ENCODE measurements at places on chromosomes 2 and 18. TPM values are rescaled to one million over a fixed set of nuclear protein-coding genes. Genes with fewer than 3 reads are reported as not detected.

DNA sequence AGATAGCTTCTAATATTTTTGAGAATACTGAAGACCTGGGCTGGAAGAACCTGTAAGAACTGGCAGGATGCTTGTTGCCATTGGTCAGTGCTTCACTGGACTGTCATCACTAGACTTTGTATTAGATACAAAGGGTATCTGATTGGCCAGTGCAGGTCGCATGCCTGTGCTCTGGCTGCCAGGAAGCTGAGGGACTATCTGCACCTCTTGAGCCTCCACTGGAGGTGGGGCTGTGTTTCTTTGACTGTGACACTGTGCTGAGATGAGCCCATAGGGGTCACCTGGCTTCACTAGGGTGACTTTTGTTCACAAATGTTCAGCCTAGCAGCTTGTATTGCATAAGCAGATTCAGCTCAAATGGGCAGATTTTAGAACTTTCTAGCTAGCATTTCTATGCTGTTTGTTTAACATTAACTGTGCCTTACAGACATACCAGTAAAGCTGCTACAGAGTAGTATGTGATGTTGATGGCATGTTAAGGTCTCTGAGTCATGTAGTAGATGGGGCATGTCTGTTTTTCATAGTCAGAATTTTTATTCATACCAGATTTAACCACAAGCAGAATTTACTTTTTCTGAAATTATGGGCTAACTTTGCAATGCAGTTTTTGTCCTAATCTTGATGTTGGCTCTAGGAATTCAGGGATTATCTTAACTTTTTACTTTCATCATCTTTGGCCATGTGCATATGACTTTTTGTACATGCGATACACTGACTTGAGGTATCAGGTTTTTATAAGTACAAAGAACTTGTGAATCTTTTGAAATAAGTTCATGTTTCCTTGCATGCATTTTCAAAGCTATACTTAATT lies 56.1 kb downstream of the RHBDD1 start:
- no peak for DNase-seq

DNA sequence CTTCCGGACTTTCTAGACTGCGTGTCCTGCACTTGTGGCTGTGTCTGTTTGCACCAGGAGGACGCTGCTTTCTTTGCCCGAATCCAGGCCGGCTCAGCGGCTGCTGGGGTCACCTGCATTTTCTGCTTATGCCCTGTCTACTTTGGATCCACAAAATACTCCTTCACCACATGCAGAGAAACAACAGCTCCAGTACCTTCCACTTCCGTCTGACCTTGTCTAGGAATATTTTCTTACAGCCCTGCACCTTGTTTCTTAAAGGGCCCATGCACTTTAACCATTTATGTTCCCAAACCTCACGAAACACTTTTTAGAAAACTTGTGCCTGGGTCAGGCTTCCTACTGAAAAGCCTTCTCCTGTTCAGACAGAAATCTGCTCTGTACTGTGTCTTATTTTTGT lies 129.4 kb upstream of the NCK2 start:
- DNase-seq: no peak

DNA sequence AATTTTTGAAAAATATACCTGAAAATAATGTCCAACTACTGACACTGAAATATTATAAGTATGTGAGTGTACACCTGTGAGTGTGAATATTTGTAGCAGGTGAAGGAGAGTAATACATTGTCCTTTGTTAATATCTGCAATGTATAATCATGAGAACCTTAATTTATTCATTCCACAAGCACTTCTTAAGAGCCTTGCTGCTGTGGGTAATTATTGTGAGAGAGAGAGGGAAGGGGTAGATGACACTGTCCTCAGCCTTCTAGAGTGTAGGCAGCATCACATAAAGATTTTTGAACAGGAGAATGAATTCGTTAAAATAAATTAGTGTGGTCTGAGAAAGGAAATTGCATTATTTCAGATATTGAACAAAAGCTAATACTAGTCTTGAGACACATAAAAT lies 157.2 kb downstream of the MAP2 start:
- no peak for DNase-seq

GRCh38 chr2:30324245-30324908 lies 93.0 kb downstream of the LBH start:
- DNase-seq: no peak

GRCh38 chr2:70371753-70372152 lies 69.9 kb upstream of the FAM136A start:
- DNase-seq: no peak

The PTPN2 gene
- 57.9 TPM for polyA plus RNA-seq

The HIBCH gene
- 81.6 TPM for polyA plus RNA-seq

The PSMA8 gene
- not detected for polyA plus RNA-seq

The MXD1 gene
- 12.4 TPM for polyA plus RNA-seq

The ANO7 gene
- polyA plus RNA-seq: 2.1 TPM

The RAX gene
- not detected for polyA plus RNA-seq

The CD207 gene
- polyA plus RNA-seq: 0.18 TPM

The RHBDD1 gene
- polyA plus RNA-seq: 29.4 TPM

The TRIM43 gene
- polyA plus RNA-seq: 0.60 TPM
